ENCODE measurements at places on chromosomes 2 and 18.

GRCh38 chr18:76429262-76430126, 65.5 kb downstream of the ZNF516 start:
- DNase-seq: no peak

GRCh38 chr18:49630246-49630699, 68.4 kb downstream of the LIPG start:
- DNase-seq: no peak

GRCh38 chr2:152826581-152827279, 108.3 kb downstream of the ARL6IP6 start:
- no peak for DNase-seq

DNA sequence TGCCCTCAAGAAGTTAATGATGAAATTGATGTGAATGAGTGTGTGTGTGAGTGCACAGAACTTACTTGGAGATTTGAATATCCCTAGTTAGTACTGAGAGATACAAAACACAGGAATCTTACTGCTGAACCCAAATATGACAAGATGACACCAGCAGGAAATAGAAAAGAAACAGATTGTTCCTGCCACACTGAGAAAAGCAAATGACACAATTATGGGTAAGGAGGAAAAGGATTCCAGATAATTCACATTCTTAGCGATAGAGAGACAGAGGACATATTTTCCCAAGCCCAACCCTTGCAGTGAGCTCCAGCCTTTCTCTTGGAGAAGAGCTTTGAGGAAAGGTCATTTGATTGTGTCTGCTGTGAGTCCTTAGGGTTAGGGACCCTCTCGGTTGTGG, 105.7 kb upstream of the SMIM21 start:
- DNase-seq: no peak

GRCh38 chr2:69171116-69171896, 158.3 kb downstream of the ANTXR1 start:
- no peak for DNase-seq

GRCh38 chr2:193845604-193846003, 1650.9 kb upstream of the TMEFF2 start:
- no peak for DNase-seq

- DNase-seq: no peak
Measured at GRCh38 chr2:234307322-234307961, 189.4 kb downstream of the ARL4C start.
